ENCODE measurements at places on chromosomes 12 and 14.

- no peak for DNase-seq
Observed at GRCh38 chr12:93857279-93857938, 180.2 kb downstream of the CRADD start.

DNA sequence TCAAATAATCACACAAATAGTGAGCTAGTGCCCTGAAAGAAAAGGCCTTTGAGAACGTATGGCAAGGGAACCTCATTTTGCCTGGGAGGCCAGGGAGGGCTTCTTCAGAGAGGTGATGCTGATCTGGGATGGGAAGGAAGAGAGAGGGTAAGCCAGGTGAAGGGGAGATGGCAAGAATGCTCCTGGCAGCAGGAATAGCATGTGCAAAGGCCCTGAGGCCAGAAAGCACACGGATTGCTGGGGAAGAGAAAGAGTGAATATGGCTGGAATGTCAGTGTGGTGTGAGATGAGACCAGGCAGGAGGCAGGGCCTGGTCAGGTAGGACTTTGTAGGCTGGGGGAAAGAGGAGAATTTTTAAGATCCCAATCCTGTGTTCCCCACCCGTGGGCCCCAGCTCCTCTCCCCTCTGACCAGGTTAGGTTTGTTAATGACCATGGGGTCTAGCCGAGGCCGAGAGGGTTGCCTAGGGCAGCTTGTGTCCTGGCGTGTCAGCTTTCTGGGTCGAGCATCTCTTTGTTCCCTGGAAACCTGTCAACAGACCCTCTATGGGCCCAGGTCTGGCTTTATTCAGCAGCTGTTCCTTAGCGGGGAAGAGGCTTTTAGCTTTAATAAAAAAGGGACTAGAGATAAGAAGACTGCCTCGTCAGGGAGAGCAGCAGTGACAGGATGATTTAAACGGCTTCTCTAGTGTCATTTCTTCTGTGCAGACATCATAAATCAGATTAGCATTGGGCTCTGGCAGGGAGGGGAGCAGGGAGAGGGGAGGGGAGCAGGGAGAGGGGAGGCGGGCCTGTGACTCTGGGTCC lies 123.4 kb downstream of the ADCK1 start:
- no peak for DNase-seq

DNA sequence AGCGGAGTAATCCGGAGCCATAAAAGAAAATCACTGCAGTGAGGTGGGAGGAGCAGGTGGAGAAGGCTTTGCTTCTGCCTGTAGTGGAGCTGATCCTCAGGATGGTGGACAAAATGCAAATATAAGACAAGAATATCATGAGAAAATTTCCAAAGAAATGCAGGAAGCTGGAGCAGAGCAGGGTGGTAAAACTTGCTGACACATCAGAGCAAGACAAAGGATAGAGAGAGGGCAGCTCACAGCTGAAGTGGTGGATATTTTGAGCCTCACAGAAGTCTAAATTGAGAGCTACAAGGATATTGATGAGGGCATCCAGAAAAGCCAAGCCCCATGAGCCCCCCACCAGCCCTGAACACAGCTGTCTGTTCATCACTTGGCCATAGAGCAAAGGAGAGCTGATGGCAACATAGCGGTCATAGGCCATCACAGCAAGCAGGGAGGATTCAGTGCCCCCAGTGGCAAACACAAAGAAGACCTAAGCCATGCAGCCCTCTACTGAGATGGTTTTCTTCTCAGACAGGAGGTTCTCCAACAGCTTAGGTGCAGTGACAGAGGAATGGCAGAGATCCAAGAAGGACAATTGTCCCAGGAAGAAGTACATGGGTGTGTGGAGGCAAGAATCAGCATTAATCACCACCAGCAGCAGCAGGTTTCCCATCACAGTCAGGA lies 30.0 kb upstream of the ANP32D start:
- no peak for DNase-seq

DNA sequence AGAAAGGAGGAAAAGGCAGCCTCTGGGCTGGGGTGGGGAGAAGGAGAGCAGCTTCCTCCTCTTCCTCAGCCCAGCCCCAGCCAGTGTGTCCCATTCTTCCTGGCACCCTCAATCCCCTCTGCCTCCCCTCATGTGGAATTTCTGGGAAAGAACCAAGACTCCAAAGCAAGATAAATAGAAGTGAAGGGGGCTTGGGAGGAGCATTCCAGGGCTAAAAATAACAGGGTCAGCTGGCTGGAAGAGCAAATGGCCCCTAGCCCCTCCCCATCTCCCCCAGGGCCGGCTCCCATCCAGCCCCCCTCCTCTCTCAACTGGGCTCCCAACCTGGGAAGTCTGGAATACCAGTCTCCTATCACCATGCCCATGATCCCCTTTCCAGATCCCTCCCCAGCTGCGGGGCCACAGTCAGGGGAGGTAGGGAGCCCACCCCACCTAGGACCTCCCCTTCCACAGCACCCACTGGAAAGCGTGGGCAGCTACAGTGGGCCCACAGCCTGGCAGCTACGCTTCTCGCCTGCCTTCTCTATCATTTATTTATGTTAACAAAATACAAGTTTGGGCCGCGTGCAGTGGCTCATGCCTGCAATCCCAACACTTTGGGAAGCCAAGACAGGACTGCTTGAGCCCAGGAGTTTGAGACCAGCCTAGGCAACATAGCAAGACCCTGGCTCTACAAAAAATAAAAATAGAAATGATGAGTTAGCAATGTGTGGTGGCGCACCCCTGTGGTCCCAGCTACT lies 88.3 kb downstream of the IRF2BPL start:
- DNase-seq, result no peak

- DNase-seq, result no peak
Observed at GRCh38 chr14:86989285-86989684, 1003.7 kb downstream of the GALC start.

GRCh38 chr12:28987538-28988324 lies 161.3 kb upstream of the FAR2 start:
- no peak for DNase-seq

Data from iPS DF 6.9 (cell line).